ENCODE measurements at places on chromosomes 2 and 18.

DNA sequence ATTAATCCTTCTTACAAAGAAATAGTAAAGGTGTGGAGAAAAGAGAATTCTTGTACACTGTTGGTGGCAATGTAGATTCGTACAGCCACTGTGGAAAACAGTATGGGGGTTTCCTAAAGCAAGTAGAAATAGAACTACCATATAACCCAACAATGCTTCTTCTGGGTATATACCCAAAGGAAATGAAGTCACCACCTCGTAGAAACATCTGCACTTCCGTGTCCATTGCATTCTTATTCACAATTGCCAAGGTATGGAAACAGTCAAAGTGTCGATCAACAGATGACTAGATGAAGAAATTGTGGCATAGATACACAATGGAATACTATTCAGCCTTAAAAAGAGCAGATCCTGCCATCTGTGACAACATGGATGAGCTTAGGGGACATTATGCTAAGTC, 93.4 kb upstream of the TGIF1 start:
- no peak for DNase-seq

GRCh38 chr2:128436479-128437203, 118.0 kb upstream of the HS6ST1 start:
- DNase-seq = no peak

- no peak for DNase-seq
Measured at GRCh38 chr2:39938035-39938835, 159.2 kb upstream of the THUMPD2 start.

- no peak for DNase-seq
Measured at GRCh38 chr2:35298493-35298892, 1057.1 kb upstream of the CRIM1 start.

DNA sequence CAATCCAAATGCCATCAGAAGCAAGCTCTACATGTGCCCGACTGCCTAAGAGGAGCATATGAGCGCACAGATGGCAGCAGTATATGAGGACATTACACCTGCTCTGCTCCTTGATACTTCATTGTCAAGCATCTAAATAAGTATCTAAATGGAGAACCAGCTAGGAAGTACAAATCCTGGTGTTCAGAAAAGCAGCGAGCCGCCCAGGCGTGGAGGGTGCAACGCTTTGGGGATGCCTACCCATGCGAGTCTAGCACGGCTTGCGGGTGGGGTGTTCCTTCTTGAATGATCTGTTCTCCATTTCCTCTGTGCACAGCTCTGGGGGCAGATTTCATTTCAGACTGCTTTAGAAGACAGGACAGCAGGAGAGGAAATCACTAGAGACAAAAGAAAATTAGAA, 63.0 kb upstream of the BCL2L11 start:
- no peak for DNase-seq

- DNase-seq = no peak
Measured at GRCh38 chr2:145460112-145460511, 940.2 kb upstream of the ZEB2 start.

DNA sequence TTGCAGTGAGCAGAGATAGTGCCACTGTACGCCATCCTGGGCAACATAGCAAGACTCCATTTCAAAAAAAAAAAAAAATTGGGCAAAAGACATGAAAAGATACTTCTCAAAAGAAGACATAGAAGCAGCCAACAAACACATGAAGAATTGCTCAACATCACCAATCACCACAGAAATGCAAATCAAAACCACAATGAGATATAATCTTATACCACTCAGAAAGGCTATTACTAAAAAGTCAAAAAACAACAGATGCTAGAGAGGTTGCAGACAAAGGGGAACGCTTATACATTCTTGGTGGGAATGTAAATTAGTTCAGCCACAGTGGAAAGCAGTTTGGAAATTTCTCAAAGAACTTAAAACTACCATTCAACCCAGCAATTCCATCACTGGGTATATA, 43.1 kb upstream of the CHAC2 start:
- DNase-seq = no peak

- no peak for DNase-seq
Measured at GRCh38 chr2:235262750-235263149, 231.1 kb upstream of the AGAP1 start.

- DNase-seq = no peak
Measured at GRCh38 chr2:183996825-183997793, 601.2 kb upstream of the ZNF804A start.

DNA sequence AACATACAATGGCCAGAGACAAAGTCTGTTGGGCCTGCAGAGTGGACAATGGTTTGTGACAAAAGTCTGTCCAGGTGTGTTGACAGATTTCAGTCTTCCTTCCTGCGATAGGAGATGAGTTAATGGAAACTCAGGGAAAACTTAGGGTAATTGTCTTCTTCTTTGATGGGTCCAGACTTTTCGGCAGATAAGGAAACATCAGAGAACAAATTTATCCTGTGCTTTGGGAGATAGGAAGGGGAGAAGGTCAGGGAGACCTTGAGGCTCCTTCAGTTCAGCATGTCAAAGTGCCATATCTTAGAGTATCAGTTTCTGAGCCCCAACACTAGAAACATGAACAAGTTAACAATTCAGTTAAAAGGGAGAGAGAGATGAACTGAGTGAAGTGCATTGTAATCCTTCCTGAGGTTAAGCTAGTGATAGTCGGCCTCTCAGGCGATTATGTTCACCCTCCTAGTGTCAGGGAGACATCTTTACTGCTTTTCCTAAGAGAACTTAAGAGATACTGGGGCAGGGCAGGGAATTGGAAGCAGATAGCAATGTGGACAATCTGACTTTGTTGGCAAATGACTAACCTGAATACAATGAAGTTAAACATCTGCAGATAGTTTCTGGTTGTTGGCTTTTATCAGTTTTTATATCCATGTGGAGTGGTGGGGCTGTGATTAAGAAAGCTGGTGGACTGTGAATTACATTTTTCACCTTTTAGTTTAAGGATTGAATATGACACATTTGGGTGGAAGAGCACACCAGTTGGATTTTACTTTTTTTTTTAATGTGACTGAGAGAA, 248.8 kb upstream of the FN1 start:
- DNase-seq = no peak

DNA sequence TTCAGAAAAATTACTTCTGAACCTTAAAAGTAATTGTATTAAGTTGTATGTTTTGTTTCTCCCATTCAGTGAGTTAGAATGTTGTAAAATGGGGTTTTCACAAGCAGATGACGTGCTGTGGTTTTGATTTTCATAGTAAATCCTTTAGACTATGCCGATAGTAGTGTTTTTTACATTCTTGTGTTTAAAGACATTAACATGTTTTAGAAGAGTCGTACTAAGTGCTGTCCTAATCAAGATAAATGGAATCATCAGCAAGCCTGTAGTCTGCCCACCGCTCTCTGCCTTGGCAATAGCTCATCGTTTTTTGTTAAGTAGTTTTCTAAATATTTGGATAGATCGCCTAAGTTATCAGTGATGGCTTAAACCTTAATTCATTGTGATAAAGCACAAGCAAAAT, 21.5 kb downstream of the PKP4 start:
- no peak for DNase-seq

DNA sequence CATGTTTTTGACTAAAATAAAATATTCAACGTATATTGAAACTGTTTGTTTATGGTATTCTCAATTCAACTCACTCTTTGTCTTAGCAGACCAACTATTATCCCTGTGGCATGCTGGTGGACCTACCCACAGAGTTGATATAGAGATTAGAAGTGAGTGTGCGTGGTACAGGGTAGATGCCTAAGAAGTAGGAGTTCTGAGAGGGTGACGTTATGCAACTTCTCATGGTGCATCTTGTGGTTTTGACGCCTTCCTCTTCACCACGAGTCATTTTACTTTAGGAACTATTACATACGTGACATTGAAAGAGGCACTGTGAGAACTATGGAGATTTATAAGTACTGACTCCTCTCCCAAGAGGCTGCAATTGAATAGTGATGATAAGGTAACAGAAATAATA, 26.6 kb upstream of the NAPG start:
- no peak for DNase-seq

GRCh38 chr2:168766600-168766999, 35.8 kb upstream of the NOSTRIN start:
- no peak for DNase-seq

DNA sequence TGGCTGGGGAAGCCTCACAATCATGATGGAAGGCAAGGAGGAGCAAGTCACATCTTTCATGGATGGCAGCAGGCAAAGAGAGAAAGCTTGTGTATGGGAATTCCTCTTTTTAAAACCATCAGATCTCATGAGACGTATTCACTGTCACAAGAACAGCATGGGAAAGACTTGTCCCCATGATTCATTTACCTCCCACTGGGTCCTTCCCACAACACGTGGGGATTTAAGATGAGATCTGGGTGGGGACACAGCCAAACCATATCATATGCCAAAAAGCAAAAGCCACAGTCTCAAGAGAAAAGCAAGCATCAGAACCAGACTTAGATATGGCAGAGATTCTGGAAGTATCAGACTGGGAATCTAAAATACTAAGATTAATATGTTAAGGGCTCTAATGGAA, 30.0 kb upstream of the SCRN3 start:
- no peak for DNase-seq

DNA sequence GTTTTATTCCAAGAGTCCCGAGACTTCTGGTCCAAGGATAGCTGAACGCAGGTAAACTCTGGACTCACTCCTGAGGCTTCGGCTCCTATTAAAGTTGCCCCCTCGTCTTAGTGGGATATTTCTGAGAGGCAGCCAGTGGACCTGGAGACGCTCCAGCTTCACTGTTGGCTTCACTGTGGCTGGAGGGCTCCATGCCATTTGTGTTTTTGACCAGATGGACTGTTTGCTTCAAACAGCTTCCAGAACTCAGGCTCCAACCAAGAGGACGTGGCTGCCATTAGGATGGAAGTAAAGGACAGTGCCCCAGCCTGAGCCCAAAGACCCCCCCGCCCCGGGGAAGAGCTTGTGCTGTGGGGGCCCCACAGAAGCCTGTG, 94.4 kb upstream of the LDAH start:
- DNase-seq = no peak

GRCh38 chr2:83817511-83817910, 641.6 kb downstream of the SUCLG1 start:
- no peak for DNase-seq

GRCh38 chr2:240620859-240621258, 4.4 kb upstream of the GPR35 start:
- no peak for DNase-seq

GRCh38 chr2:10919771-10920621, 8.3 kb downstream of the KCNF1 start:
- no peak for DNase-seq

DNA sequence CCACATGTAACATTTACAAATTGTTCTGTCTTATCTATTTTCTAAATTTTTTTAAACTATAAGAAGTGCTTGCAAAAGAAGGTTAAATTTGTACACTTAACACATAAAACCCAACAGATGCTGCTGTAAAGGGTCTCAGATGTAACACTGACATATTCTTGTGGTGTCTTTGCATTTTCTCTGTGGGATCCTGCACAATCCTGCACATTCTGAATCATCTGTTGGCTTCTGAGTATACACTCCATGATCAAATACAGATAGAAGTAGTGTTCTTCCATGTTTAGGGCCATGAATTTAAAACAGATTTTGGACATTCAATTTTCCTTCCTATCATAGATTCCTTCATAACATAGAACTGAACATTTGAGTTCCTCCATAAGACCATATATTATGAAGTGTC, 89.0 kb downstream of the SPRED2 start:
- DNase-seq = no peak

DNA sequence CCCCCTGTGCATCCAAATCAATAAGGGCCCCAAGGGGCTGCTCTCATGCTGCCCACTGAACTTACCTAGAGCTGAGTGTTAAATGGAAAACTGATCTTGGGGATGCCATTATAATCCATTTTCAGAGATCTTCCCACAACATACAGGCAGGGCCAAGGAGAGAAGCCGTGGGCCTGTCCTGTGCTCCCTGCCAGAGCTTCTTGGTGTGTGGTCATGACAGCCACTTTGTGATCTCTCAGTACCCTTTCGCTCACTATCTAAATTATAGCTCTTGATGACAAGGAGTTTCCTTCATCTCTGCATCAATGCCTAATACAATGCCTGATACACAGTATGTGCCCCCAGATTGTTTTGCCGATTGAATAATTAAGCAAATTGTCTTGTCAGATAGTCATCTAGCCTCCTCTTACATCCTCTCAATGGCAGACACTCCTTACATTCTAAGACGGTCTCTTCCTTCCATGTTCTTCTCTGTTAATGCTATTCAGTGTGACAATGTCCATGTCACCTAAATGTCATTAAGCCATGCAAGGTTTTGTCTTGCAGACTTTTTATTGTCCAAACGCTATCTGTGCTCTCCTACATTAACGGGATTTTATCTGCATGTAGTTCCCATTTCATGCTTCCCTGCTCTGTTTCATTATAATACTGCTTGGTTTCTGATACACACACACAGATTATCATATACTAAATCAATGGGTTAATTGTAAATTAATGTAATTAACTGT, 5.9 kb downstream of the CSRNP3 start:
- no peak for DNase-seq

GRCh38 chr2:7953195-7953594, 728.7 kb upstream of the ID2 start:
- no peak for DNase-seq

GRCh38 chr2:16039055-16039454, 98.7 kb downstream of the MYCN start:
- no peak for DNase-seq

GRCh38 chr2:9554921-9555296, 721 bp downstream of the ADAM17 start:
- peak; percentile 45 for DNase-seq

GRCh38 chr2:9325428-9325827, 97.9 kb downstream of the ITGB1BP1 start:
- no peak for DNase-seq

- DNase-seq = no peak
Measured at GRCh38 chr2:3498783-3499394, 20.4 kb downstream of the ADI1 start.

Data from LoVo (cell line).